ENCODE measurements at places on chromosomes 13 and 19. TPM values are rescaled to one million over a fixed set of nuclear protein-coding genes. Genes with fewer than 3 reads are reported as not detected.

CNN1 gene
- 44.5 TPM for total RNA-seq

DNA sequence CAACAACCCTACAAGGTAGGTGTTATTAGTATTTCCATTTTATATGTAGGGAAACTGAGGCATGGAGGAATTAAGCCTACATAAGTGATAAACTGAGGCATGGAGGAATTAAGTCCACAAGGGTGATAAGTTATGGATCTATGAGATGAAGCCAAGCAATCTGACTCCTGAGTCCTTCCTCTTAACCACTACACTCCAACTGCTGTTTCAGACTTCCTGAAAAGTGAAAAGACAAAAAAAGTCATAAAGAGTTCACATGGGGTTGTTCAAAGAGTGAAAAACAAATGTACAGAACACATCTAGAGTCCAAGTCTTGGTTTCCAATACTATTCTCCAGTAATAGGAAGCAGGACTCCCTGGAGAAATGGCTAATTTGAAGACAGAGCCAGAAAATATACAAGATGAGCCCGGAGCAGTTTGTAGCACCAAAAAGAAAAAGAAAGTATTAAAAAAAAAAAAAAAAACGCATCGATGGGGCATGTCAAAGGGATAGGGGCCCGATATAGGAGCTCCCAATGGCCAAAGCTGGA lies 12.1 kb downstream of the CRYL1 start:
- no peak overlapping the region for H3K27ac ChIP-seq
- DNase-seq: no peak
- H3K27me3 ChIP-seq: no peaks in the 10 kb centered on the region

- H3K27ac ChIP-seq: no peak overlapping the region
- no peaks in the 10 kb centered on the region for H3K4me1 ChIP-seq
- H3K4me3 ChIP-seq: no peak overlapping the region
Measured at GRCh38 chr13:91592056-91593014, 193.9 kb downstream of the GPC5 start.

GRCh38 chr13:73467125-73467524 lies 408.3 kb downstream of the KLF5 start:
- no peaks in the 10 kb centered on the region for H3K36me3 ChIP-seq
- no peaks in the 10 kb centered on the region for H3K27me3 ChIP-seq
- DNase-seq: peak; percentile 8
- H3K27ac ChIP-seq: no peak overlapping the region
- no peak overlapping the region for H3K4me3 ChIP-seq
- H3K4me1 ChIP-seq: peaks cover 3% of the 10 kb centered on the region

GAPDHS gene
- not detected for total RNA-seq

DNA sequence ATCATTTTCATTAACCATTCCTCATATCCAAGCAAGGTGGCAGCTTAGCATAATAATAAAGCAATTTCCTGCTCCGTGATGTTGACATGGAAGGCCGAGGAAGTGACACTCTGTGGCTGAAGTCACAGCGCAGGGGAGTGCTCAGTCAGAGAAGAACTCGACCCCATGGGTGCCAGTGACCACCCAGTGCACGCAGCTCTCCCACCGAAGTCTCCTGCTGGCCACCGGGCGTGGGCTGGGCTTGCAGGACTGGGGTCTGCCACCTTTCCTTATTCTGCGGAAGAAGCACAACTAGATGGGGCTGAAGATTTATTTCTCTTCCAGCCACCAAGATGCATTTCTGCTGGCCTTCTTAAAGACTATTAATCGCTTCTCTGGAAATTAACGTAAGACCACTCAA lies 132.1 kb upstream of the SPACA7 start:
- DNase-seq: no peak
- no peaks in the 10 kb centered on the region for H3K4me1 ChIP-seq
- H3K27me3 ChIP-seq: no peaks in the 10 kb centered on the region
- no peak overlapping the region for H3K4me3 ChIP-seq
- H3K27ac ChIP-seq: no peak overlapping the region
- H3K36me3 ChIP-seq: no peaks in the 10 kb centered on the region

DNA sequence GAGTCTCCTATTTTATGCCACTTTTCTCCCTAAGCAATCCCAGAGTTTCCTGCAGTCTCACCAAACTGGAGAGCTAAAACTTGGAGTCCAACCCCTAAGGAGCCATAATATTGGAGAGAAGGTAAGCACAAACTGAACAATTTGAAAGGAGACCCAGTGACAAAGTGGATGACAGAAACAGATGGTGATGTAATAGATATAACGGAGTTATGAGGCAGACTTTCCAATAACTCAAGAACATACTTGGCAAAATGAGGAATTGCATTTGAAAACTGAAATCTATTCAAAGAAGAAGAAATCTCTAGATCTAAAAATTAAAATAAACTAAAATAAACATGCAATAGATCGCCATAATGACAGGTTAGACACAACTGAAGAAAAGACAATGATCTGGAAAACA lies 200.9 kb upstream of the MIR17HG start:
- H3K4me3 ChIP-seq: no peak overlapping the region
- H3K27ac ChIP-seq: no peak overlapping the region
- no peaks in the 10 kb centered on the region for H3K36me3 ChIP-seq
- no peak for DNase-seq
- H3K4me1 ChIP-seq: no peaks in the 10 kb centered on the region

- no peak overlapping the region for H3K27ac ChIP-seq
- peaks cover 19% of the 10 kb centered on the region for H3K36me3 ChIP-seq
- H3K4me3 ChIP-seq: no peak overlapping the region
- peaks cover 36% of the 10 kb centered on the region for H3K4me1 ChIP-seq
- H3K27me3 ChIP-seq: no peaks in the 10 kb centered on the region
Measured at GRCh38 chr19:33379151-33379829, 5.8 kb downstream of the CEBPG start.

SBK3 gene
- total RNA-seq: not detected

DNA sequence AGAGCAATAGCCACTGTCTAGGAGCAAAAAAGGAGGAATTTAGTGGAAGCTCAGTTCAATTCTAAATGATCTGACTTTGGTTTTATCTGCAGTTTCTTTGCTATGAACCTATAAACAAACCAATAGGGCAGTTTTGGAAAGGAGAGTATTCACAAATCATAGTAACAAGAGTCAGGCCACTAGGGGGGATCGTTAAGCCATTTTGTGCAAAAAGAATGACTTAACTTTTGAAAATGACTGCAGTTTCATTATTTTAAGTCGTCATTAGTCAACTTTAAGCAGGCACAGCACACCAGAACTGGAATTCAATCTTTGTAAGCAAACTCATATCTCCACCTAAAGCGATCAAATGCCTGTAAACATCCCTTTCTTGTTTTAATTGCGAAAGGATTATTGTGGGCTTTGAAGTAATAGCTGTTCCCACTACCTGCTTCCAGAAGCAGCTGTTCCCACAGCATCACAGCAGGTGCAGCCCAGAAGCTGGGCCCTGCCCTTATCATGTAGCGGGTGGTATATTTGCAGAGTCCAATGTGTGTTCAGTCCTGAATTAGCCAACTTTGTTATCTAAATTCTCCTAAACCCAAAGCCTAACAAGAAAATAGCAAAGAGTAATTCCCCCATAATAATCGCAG lies 51.5 kb downstream of the SOX21 start:
- DNase-seq: peak; percentile 43
- peaks cover 40% of the 10 kb centered on the region for H3K27me3 ChIP-seq
- no peak overlapping the region for H3K27ac ChIP-seq
- peaks cover 11% of the 10 kb centered on the region for H3K4me1 ChIP-seq
- no peaks in the 10 kb centered on the region for H3K36me3 ChIP-seq

- no peak overlapping the region for H3K27ac ChIP-seq
- no peak overlapping the region for H3K4me3 ChIP-seq
- no peak for DNase-seq
- peaks cover 19% of the 10 kb centered on the region for H3K4me1 ChIP-seq
- no peaks in the 10 kb centered on the region for H3K27me3 ChIP-seq
- no peaks in the 10 kb centered on the region for H3K36me3 ChIP-seq
Measured at GRCh38 chr19:16615808-16616207, 12.2 kb downstream of the MED26 start.

TPM4 gene
- 1,469 TPM for total RNA-seq

- no peaks in the 10 kb centered on the region for H3K4me1 ChIP-seq
- H3K27ac ChIP-seq: no peak overlapping the region
- no peak for DNase-seq
- no peaks in the 10 kb centered on the region for H3K27me3 ChIP-seq
- H3K4me3 ChIP-seq: no peak overlapping the region
- no peaks in the 10 kb centered on the region for H3K36me3 ChIP-seq
Measured at GRCh38 chr19:32189956-32190706, 155.3 kb upstream of the ZNF507 start.

CEACAM5 gene
- not detected for total RNA-seq

TGFBR3L gene
- total RNA-seq: 9.0 TPM

DNA sequence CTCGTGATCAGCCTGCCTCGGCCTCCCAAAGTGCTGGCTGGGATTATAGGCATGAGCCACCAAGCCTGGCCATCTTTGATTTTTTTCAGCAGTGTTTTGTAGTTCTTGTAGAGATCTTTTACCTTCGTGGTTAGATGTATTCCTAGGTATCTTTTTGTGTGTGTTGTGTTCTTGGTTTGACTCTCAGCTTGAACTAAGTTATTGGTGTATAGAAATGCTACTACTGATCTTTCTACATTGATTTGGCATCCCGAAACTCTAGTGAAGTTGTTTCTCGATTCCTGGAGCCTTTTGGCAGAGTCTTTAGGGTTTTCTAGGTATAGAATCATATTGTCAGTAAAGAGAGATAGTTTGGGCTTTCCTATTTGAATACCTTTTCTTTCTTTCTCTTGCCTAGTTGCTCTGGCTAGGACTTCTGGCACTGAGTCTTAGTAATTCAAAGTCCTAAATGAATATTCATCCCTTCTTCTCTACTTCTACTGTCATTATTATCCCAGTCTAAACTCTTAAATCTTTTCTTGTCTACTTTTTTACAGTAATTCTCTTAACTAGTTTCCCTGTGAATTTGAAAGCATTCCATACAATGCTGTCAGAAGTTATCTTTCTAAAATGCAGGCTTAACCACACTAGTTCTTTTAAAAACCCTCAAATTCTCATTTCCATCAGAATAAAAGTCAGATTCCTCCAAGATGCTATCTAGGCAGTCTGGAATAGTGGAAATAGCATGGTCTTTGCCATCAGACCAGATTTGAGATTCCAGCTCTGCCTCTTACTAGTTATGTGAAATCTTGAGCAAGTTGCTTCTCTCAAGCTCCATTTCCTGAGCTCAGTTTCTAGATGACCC lies 7.0 kb downstream of the GPR18 start:
- no peaks in the 10 kb centered on the region for H3K27me3 ChIP-seq
- H3K4me3 ChIP-seq: no peak overlapping the region
- H3K36me3 ChIP-seq: no peaks in the 10 kb centered on the region

ZNF766 gene
- total RNA-seq: 9.5 TPM

- no peaks in the 10 kb centered on the region for H3K36me3 ChIP-seq
- H3K27ac ChIP-seq: no peak overlapping the region
- peaks cover 38% of the 10 kb centered on the region for H3K4me1 ChIP-seq
- no peak overlapping the region for H3K4me3 ChIP-seq
- DNase-seq: no peak
Measured at GRCh38 chr19:4378886-4379285, 21.5 kb downstream of the SH3GL1 start.

ZSCAN1 gene
- total RNA-seq: not detected

ACER1 gene
- 0.22 TPM for total RNA-seq

DNA sequence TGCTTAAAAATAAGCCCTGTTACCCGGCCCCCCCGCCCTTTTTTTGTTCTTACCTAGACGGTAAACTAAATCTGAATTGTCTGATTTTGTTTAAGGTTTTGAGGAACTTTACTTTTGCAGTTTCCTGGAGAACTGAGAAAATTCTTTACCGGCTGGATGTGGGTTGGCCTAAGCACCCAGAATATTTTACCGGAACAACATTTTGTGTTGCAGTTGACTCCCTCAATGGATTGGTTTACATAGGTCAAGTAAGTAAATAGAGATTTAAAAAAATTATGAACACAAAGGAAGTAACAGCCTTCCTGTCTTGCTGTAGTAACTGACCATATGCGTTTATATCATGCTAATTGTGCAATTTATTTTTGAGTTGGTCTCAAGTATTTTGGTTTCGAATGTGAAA lies 785 bp downstream of the NHLRC3 start:
- no peaks in the 10 kb centered on the region for H3K36me3 ChIP-seq
- peak; percentile 7 for DNase-seq
- no peaks in the 10 kb centered on the region for H3K27me3 ChIP-seq
- H3K27ac ChIP-seq: peak overlapping the region; percentile 65
- peak overlapping the region; percentile 97 for H3K4me3 ChIP-seq

LGALS14 gene
- not detected for total RNA-seq

DNA sequence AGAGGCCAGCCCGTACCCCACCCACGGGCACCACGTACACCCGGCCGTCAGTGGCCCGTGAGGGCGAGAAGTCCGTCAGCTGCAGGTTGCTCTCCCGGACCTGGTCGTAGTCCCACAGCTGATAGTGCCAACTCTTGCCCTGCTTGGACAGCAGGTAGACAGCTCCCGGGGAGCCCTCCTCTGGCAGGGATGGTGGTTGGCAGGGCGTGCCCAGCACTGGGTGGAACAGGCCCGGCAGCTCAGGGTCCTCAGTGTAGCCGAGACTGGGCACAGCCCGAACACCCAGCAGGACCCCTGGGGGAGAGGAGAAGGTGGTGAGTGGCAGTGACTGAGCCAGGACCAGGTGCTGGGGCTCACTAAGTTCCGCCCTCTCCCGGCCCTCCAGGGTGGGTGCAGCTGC lies 7.8 kb downstream of the ACTMAP start:
- no peaks in the 10 kb centered on the region for H3K27me3 ChIP-seq
- no peaks in the 10 kb centered on the region for H3K36me3 ChIP-seq
- H3K27ac ChIP-seq: no peak overlapping the region
- no peak for DNase-seq
- H3K4me1 ChIP-seq: peaks cover 27% of the 10 kb centered on the region

ZNF560 gene
- total RNA-seq: 0.25 TPM

DNA sequence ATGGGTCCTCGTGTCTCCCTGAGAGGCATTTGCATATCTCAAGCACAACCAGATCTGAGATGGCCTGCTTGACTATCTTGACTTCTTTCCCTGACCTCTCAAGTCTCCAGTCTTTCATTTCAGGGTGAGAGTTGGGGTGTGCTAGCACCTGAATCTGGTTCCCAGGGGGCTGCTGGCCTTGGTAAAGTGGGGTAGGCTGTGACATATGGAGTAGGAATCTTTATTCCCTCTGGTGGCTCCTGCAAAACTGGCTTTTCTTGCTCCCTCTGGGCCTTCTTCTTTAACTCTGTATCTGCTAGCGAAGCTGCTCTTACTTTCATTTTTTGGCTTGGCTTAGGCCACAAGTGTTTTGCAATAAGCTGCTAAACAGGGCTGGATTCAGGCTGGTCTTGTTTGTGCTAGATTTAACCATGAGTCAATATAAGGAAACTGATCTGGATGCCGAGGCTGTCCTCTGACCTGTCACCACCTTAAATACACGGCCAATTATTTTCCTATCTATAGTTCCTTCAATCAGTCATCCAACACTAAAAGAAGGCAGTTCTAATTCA lies 42.3 kb downstream of the ZNF493 start:
- DNase-seq: peak; percentile 27
- H3K27ac ChIP-seq: no peak overlapping the region
- no peak overlapping the region for H3K4me3 ChIP-seq

MBNL2 gene
- 79.5 TPM for total RNA-seq

NLRP7 gene
- not detected for total RNA-seq

- no peak overlapping the region for H3K27ac ChIP-seq
- H3K36me3 ChIP-seq: no peaks in the 10 kb centered on the region
- H3K4me3 ChIP-seq: peak overlapping the region; percentile 52
- no peaks in the 10 kb centered on the region for H3K4me1 ChIP-seq
- H3K27me3 ChIP-seq: peaks cover 31% of the 10 kb centered on the region
Measured at GRCh38 chr13:110812869-110813645, 99.6 kb downstream of the ING1 start.

PCDH20 gene
- total RNA-seq: under 0.01 TPM

Data from GM23248 (cell line).